Smooth muscle cell of the brain vasculature (primary cell): ENCODE measurements at places on chromosomes 5 and 9.

GRCh38 chr9:9319007-9319406 lies 1293.8 kb downstream of the PTPRD start:
- DNase-seq: no peak

- no peak for DNase-seq
Measured at GRCh38 chr9:114396558-114397218, 8.9 kb upstream of the AKNA start.

GRCh38 chr5:43303242-43303641 lies 10.0 kb downstream of the HMGCS1 start:
- no peak for DNase-seq

DNA sequence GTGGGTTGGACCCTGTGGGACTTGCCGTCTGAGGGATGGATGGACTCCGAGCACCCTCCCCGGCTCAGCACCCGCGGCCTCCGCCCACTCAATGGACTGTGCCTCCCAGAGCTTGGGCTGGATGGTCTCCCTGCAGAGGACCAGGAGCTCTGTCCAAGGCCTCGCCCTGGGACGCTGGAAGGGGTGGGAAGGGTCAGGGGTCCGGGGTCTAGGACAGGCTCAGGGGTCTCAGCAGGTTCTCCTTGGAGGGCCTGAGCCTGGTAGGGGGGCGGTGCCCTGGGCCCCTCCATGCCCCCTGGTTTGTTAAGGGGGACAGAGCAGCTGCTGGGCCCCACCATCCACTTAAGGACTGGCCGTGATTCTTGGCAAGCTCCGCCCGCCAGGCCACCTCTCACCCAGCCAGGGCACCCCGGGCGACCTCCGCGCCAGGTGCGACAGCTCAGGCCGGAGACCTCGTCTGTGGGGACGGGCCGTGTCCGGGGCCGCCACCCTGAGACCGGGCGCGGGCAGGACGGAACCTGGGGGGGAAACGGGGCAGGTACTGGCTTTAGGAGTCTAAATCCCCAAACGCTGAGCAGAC lies 29.2 kb downstream of the EXOC3 start:
- no peak for DNase-seq

GRCh38 chr5:76704131-76704663 lies 11.7 kb upstream of the F2R start:
- no peak for DNase-seq

DNA sequence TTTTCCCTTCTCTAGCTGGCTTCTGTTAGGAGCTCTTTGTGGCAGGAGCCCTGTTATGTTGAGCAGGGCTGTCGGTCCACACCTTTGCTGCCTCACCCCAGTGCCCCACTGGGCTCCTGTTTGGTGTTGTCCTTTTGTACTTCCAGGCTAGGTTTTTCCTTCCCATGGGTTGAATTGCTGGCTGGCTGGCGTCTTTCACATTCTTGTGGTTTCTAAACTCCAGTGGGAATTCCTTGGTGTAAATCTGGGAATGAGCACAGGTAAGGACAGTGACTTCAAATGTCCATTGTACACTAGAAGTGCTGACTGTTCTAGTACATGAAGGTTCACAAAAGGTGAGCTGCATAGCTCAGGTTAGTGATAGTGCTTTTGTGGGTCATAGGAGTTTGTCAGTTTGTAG lies 30.4 kb downstream of the RASGRF2 start:
- no peak for DNase-seq

DNA sequence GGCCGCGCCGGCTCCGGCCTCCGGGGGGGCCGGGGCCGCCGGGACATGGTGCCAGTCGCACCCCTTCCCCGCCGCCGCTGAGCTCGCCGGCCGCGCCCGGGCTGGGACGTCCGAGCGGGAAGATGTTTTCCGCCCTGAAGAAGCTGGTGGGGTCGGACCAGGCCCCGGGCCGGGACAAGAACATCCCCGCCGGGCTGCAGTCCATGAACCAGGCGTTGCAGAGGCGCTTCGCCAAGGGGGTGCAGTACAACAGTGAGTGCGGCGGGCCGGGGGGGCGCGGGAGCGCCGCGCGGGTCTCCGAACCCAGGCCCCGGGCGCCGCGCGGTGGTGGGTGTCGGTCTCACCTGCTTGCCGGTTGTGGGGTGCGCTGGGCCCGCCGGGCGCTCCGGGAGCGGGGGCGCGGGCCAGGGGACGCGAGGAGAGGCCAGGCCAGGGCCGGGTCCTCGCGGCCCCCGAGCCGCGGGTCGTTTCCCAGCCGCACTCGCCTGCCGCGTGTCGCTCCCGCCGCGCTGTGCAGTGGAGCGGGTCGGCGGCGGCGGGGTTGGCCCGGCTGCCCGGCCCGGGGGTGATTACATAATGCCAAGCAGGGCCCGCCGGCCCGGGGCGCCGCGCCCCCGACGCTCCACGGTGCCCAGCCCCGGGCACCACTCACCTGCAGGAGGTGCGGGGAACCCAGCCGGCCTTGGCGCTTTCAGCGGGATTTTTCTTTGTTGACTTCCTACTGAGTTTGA lies 492 bp downstream of the RABL6 start:
- no peak for DNase-seq

DNA sequence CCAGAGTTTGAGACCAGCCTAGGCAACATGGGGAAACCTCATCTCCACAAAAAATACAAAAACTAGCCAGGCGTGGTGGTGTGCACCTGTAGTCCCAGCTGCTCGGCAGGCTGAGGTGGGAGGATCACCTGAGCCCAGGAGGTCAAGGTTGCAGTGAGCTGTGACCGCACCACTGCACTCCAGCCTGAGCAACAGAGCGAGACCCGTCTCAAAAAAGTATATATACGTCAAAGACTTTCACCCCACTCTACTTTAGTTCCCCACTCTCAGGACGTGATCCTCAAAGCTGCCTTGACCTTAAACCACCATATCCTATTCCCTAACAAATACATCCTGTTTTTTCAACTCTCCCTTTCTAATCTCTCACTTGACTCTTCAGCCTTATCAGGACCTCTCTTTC lies 41.0 kb downstream of the PCDHGC5 start:
- no peak for DNase-seq

- DNase-seq: no peak
Measured at GRCh38 chr5:35788724-35789123, 68.0 kb upstream of the IL7R start.

DNA sequence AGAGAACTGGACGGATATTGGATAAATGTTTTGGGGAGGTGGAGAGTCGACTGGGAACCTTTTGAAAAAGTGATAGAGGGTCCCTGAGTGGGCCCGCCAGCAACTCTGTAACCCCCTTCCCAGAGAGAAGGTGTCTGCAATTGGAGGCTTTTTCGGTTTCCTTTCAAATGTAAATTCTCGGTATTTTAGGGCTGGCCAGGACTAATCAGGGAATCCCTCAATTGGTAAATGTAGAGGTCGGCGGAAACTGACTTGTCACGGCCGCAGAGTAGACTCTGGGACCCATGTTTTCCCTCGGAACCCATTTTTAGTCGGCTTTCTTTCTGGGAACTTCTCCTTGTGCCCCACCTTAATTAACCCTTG lies 524 bp downstream of the CCNB1 start:
- no peak for DNase-seq

DNA sequence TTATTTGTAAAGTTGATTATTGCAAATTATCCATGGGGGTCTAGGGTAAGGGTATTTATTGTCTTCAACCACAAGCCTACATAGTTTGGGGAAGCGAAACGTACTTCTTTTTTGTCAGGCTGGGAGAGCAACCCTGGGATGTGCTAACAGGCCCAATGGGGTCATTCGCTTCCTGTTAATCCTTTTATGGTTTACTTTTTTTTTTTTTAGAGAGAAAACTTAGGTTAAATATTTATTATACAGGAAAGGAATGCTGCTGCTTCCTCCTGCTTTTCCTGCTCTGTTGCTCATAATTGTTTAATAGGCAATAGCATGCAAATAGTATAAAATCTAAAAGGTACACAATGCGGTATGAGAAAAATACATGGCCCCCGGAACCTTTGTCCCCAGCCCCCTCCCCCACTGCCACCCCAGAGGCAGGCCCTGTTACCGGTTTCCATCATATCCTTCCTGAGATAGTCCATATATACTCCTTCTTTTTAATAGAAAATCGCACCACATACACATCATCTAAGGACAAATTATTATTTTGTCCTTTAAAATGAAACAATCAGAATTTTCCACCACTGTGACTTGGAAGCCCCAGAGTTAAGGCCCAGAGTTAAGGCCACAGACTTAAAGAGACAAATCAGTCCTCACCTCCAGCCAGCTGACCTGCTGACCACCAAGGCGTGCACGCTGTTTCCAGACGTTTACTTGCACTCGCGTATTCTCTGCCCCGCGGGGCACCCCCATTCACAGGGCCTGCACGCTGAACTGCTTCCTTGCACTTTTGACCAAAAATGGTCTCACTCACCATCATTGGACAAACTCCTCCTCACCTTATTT lies 83.9 kb downstream of the NDFIP1 start:
- DNase-seq: no peak

DNA sequence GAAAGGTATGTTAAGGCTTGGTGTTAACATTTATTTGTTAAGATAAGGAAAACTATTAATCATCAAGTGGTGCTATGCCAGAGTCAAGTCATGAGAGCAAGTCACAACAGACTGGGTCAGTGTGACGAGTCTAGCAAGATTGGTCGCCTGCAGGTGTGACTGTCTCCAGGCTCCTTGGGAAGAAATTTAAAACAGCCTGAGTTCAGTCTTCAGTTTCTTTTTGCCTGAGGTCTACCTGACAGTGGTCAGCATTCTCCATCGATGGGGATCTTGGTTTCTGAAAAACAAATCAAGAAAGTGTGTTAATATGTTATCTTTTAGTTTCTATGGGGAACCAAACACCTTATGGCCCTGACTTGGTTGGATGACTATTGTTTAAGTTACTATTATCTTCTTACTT lies 56.3 kb downstream of the CETN3 start:
- no peak for DNase-seq

- DNase-seq: no peak
Measured at GRCh38 chr9:94443032-94443722, 111.7 kb upstream of the PCAT7 start.

DNA sequence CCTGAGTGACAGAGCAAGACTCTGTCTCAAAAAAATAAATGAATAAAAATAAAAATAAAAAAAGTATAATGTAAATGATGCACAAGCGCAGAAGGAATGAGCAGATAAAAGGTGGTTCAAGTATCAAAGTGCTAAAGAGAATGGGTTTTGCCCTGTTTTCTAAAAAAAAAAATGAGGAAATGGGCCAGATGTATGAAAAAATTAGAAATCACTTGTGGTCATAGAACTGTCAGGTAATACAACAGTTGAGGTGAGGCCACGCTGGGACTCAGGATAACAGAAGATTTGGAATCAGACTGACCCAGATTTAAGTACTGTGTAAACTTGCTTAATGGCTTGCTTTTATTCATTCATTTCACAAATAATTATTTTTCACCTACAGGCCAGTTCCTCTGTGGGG lies 69.8 kb downstream of the MAPKAP1 start:
- no peak for DNase-seq

DNA sequence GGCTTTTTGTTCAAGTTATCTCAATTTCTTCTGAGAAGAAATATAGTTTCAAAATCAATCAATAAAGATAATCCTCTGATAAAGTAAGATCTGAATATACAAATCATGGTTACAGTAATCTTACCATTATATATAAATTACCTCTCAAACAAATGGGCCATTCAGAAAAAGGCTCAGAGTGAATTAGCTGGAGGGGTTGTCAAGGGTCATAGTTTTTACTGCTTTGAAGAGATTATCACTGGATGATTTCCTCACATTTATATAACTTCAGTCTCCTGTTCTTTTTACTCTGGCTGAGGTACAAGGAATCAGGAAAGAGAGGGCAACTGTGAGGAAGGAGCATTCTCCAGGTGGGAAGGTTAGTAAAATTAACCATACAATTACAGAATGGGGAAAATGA lies 148.6 kb upstream of the ELL2 start:
- DNase-seq: no peak

- DNase-seq: no peak
Measured at GRCh38 chr5:17327048-17327625, 109.7 kb downstream of the BASP1 start.

GRCh38 chr5:45648744-45649143 lies 47.4 kb downstream of the HCN1 start:
- DNase-seq: no peak

GRCh38 chr5:35821513-35821912 lies 35.2 kb upstream of the IL7R start:
- no peak for DNase-seq

DNA sequence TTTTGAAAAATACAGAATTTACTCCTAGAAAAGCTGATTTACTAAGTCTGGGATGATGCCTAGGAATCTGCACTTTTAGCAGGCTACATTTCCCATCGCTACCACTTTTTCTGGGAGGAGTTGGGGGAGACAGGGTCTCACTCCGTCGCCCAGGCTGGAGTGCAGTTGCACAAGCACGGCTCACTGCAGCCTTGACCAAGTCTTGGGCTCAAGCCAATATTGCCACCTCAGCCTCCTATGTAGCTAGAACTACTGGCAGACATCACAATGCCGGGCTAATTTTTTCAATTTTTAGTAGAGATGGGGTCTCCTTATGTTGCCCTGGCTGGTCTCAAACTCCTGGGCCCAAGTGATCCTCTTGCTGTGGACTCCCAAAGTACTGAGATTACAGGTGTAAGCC lies 85.9 kb downstream of the NR6A1 start:
- DNase-seq: no peak

GRCh38 chr9:110334871-110335270 lies 2.8 kb downstream of the TXNDC8 start:
- DNase-seq: no peak

DNA sequence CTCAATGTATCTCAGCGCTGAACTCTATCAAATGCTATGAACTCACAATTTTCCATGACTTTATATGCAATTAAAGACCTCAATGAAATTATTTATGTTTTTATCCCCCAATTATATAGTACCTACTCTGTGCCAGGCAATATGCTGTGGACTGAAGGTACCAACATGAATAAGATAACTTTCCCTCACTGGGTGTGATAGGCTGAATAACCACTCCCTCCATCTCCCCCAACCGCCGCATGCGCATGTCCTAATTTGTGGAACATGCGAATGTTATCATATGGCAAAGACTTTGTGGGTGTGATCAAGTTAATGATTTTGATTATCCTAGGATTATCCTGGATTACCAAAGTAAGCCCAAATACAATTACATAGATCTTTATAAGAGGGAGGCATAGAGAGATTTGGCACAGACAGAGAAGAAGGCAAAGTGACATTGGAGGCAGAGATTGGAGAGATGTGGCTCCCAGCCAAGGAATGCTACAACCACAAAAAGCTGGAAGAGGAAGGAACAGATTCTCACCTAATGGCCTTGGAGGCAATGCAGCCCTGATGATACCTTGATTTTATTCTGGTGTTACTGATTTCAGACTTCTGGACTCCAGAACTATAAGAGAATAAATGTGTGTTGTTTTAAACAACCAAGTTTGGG lies 149.1 kb upstream of the VCAN start:
- DNase-seq: no peak

GRCh38 chr9:113997610-113998009 lies 80.5 kb downstream of the AMBP start:
- DNase-seq: no peak
